Endothelial cell (in vitro differentiated cells): ENCODE measurements at places on chromosomes 1 and 21.

DNA sequence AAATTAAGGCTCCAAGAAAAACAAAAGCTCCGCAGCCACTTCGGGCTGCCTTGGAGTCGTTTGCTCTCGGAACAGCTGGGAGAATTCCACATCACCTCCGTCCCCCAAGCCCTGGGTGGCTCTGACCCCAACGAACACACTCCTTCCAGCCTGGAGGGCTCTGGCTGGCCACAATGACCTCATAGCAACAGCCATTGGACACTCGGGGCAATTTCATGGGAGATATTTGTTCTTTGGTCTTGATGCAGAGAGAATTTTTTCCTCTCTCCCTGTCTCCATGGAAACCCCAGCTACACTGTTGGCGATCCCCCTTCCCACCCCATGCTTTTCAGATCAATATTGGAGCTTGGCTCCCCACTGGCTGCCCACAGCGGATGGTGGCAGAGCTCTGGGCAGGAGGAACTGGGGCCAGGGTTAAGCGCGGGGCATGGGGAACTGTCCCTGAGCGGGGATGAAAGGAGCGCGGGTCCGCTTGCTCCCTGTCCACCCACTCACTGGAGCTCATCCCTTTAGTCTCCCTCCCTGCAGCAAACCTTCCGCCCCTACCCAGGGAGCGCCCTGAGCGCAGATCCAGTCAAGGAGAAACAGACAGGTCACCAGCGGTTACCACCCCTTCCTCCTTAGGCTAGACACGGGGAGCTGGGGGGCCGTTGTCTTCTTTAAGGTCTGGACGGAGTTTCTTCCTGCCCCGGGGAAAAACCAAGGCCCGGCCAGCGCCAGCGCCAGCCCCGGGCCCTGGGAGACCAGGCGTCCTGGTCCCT is 1.2 kb downstream of the WNT4 start:
- H3K4me1 ChIP-seq: peaks cover 4% of the 10 kb centered on the region
- peaks cover 3% of the 10 kb centered on the region for H3K36me3 ChIP-seq

- no peak overlapping the region for H3K27ac ChIP-seq
- no peaks in the 10 kb centered on the region for H3K36me3 ChIP-seq
- no peak for DNase-seq
- no peak overlapping the region for H3K4me3 ChIP-seq
- peaks cover under 1% of the 10 kb centered on the region for H3K27me3 ChIP-seq
Measured at GRCh38 chr1:218878369-218878768, 295.3 kb upstream of the LYPLAL1 start.

DNA sequence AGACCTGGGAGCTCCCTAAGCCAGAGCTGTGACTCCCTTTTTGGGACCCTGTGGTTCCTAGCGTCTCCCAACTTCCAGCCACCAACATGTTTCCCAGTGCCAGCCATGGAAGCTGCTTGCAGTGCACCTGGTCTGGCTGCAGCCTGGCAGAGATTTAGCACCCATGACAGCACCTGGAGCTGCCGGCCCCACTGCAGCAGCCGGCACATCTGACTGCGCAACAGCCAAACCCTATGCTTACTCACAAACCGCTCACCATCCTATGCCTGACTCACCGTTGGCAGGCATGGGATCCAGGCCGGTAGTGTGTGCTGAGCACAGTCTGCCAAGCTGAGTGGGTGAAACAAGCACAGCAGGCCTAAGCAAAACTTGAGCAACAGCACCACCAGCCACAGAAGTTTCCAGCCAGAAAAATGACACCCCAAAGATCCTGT is 435.9 kb upstream of the PRMT6 start:
- no peak overlapping the region for H3K27ac ChIP-seq
- H3K36me3 ChIP-seq: peaks cover 4% of the 10 kb centered on the region
- peaks cover 7% of the 10 kb centered on the region for H3K4me1 ChIP-seq

DNA sequence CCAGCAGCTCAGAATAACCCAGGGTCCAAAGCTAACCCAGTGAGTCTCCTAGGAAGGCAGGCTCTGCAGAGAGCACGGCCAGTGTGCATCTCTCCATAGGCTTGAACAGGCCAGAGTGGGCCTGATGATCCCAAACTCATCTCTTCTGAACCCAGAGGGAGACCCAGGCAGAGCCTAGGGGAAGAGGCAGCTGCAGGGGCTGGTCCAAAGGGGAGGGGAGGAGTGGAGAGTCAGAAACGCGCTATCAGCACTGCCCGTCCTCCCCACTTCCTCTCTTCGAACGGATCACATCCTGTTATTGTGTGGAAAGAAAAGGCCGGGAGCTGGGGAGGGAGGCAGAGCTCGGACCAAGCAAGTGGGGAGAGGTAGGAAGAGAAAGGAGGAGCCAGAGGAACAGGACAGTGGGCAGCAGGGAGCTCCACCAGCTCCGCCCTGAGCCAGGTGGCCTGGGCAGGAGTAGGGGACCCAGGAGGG is 20.2 kb downstream of the TAL1 start:
- peaks cover 22% of the 10 kb centered on the region for H3K36me3 ChIP-seq
- peaks cover 41% of the 10 kb centered on the region for H3K4me1 ChIP-seq
- DNase-seq: peak; percentile 75
- peak overlapping the region; percentile 96 for H3K27ac ChIP-seq
- H3K27me3 ChIP-seq: peaks cover 15% of the 10 kb centered on the region

DNA sequence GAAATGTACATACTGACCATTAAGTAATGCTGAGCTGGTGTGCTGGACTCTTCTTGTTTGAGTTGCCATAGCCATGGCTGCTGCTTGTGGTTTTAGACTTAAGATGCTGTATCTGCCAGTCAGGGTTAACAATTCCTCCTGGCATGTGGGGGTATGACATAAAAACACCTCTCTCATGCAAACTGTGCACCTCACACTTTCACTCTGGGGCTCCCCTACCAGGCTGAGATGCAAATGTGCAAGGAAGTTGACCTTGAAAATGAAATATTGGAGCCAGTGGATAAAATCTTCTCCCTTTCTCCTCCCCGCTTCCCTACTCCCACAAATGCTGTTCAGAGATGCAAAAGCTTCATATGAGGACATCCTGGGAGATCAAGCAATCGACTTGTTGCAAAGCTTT is 198.8 kb downstream of the FCRL5 start:
- no peaks in the 10 kb centered on the region for H3K36me3 ChIP-seq
- H3K4me1 ChIP-seq: no peaks in the 10 kb centered on the region
- no peak overlapping the region for H3K27ac ChIP-seq
- no peak for DNase-seq

DNA sequence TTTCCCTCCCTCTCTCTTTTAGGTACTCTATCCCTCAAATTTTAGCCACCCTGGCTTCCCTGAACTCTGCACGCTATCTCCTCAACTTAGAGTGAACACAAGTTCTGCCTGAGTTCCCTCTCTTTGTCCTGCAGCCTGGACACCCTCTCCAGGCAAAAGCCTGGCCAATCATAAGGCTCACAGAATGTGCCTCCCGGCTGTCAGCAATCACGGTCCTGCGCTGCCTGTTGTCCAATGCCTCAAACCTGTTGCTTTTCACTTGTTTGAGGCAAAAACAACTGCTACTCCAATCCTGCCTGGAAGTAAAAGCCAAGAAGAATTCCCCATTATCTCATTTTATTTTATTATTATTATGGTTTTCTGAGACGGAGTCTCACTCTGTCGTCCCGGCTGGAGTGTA is 66.1 kb downstream of the LGR6 start:
- no peaks in the 10 kb centered on the region for H3K27me3 ChIP-seq
- DNase-seq: no peak
- peaks cover 5% of the 10 kb centered on the region for H3K4me1 ChIP-seq
- H3K36me3 ChIP-seq: no peaks in the 10 kb centered on the region
- H3K4me3 ChIP-seq: no peak overlapping the region

- no peak overlapping the region for H3K4me3 ChIP-seq
- no peaks in the 10 kb centered on the region for H3K27me3 ChIP-seq
- no peak for DNase-seq
- no peak overlapping the region for H3K27ac ChIP-seq
Measured at GRCh38 chr1:183093066-183093668, 69.9 kb downstream of the LAMC1 start.

GRCh38 chr1:204307334-204307883 is 52.3 kb downstream of the PLEKHA6 start:
- H3K27me3 ChIP-seq: peaks cover 2% of the 10 kb centered on the region
- no peak overlapping the region for H3K27ac ChIP-seq
- no peaks in the 10 kb centered on the region for H3K36me3 ChIP-seq
- no peak overlapping the region for H3K4me3 ChIP-seq
- H3K4me1 ChIP-seq: peaks cover 30% of the 10 kb centered on the region
- peak; percentile 15 for DNase-seq

DNA sequence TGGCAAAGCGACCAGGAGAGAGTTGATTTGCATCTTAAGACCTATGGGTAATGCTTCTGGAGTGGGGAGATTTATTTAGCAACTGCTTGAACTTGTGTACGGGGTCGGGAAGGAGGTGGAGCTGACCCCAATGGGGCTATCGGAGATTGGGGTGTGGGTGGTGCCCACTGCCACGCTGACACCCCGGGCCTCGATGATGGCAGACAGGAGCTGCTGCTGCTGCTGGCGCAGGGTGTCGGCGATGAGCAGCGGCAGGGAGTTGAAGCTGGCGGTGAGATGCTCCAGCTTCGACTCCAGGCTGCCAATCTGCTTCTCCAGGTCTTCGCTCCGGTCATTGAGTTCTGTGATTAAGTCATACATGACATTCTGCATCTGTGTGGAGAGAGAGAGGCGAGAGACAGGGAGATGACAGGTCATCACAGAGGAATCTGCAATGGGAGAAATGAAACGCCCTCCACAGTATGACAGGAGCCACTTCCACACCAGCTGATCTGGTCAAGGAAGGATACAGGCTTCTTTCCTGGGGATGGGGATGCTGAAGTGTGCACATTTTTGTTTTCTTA is 100.0 kb upstream of the ADAR start:
- H3K27ac ChIP-seq: no peak overlapping the region
- peaks cover 9% of the 10 kb centered on the region for H3K27me3 ChIP-seq
- peak overlapping the region; percentile 26 for H3K4me3 ChIP-seq

DNA sequence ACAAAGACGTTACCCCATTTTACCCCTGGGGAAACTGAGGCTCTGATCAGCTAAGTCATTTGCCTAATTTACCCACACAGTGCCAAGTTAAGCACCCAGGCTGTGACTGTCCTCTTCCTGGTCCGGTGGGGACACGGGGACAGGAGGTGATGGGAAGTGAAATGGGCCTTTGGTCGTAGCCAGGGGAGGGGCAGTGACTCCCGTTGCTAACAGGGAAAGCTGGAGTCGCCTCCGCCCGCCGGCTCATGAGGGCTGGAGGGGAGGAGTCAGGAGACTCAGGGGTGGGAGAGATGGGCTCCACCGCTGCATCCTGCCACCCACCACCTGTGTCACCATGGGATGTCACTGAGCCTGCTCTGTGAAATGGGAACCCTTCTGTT is 139.3 kb downstream of the PGBD5 start:
- H3K27me3 ChIP-seq: peaks cover 1% of the 10 kb centered on the region
- H3K4me3 ChIP-seq: no peak overlapping the region
- H3K27ac ChIP-seq: no peak overlapping the region
